ENCODE measurements at places on chromosomes 6 and 20. TPM values are rescaled to one million over a fixed set of nuclear protein-coding genes. Genes with fewer than 3 reads are reported as not detected.

The CGA gene
- not detected for total RNA-seq

DNA sequence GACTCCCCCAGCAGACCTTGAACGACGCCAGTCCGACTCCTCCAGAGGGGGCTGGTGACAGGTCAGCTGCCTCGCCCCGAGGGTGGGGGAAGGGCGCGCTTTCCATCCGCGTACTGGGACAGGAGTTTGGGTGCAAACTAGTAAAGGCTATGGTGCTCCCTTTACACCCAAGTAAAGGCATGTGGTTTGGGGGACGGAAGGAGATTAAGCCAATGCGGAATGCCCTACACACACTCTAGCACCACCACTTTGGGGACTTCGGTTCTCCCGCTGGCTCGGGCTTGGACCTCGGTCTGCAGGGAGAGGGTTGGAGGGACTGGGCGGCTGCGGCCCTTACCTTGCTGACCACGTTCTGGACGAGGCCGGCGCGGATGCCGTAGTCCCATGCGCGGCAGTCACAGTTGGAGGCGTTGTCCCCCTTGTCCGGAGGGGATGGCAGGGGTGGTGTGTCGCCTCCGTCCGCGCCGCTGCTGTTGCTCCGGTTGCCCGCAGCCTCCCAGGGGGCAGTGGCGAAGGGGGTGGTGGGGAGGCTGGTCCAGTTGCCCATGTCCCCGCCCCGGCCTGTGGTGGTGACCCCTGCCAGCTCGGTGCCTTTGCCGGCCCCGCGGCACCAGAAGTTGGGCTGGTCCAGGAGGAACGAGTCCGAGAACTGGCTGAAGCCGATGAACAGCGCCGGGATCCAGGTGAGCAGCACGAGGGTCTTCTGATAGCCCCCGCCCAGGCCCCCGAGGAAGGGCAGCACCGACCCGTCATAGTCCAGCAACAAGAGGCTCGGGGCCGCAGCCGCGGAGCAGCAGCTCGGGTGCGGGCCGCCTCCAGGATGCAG is 1.1 kb downstream of the SLC22A23 start:
- no peak for DNase-seq

- no peak for DNase-seq
Observed at GRCh38 chr20:37538003-37538402, 10.3 kb upstream of the BLCAP start.

DNA sequence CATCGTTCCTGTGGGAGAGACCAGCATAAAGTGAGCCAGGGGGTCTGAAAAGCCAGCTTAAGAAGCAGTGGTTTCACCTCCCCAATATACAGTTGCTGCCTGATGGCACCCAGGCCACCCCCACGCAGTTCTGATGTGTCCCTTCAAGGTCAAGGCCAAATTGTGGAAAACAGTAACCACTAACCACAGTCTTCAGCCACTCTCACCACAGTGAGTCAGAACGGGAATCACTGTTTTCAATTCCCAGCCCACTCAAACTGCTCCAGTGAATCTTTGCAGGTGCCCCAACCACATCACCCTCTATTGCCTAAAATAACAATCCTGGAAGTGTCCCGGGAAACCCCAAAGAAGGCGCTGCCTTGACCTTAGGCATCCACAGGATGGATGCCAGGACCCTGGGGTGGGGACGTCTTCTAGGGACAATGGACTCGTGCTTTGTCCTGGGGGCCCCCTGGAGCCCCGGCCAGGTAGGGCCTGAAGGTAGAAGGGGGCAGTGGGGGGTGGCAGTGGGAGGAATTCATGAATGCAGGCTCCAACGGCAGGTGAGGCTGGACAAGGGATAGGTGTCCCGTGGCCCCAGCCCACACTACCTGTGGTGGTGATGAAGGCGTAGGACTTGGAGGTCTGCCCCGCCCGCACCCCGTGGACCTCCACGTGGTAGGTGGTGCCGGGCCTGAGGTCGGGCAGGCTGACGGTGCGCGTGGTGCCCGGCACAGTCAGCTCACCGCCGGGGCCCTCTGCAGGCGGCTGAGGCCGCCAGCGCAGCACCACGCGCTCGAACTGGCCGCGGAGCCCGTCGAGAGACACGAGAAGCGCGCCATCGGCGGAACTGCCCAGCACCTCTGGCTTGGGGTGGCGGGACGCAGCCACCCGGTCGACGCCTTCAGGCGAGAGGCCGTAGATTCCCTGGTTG is 22.2 kb downstream of the TNXB start:
- DNase-seq: no peak

Data from vagina (tissue), 2 donors.